ENCODE measurements at places on chromosomes 7 and 10.

- no peak for DNase-seq
Observed at GRCh38 chr7:80147543-80148391, 13.1 kb downstream of the GNAI1 start.

GRCh38 chr7:18445916-18446520 lies 49.5 kb upstream of the HDAC9 start:
- no peak for DNase-seq

- no peak for DNase-seq
Observed at GRCh38 chr10:47098964-47099363, 187.7 kb downstream of the PTPN20 start.

GRCh38 chr7:78099715-78100394 lies 301.3 kb downstream of the PHTF2 start:
- DNase-seq, result no peak

- DNase-seq, result no peak
Observed at GRCh38 chr7:69564454-69565417, 33.5 kb upstream of the AUTS2 start.

DNA sequence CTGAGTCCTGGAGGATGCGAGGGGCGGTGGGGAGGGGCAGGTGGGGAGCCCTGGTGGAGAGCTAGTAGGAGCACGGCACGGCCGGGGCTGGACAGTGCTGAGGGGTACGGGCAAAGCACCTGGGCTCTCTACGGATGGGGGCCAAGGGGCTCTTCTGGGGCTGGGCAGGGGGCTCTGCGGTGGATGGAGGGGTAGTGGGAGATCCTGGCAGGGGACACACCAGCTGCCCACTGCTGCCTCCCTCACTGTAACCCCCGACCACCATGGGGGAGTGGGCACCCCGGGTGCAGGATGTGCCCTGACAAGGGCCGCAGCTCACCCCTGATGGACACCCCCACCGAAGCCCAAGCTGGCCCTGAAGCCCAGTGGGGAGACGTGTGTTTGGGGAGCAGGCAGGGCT lies 203.3 kb downstream of the ELFN1 start:
- no peak for DNase-seq

DNA sequence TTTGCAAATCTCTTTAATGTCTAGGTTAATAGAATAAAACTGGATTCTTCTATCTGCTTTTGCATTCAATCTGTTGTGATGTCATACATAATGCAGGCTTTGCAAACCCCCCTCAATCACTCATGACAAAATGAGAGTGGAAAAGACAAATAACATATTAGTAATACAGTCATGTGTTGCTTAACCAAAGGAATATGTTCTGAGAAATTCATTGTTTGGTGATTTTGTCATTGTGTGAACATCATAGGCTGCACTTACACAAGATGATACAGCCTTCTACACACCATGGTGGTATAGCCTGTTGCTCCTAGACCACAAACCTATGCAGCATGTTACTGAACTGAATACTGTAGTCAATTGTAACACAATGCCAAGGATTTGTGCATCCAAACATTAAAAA lies 87.3 kb upstream of the SEC61G start:
- DNase-seq, result no peak

- no peak for DNase-seq
Observed at GRCh38 chr7:27130540-27131389, at the start of gene HOXA4. TSS of gene HOXA4 (minus strand) at chr7:27130757. CDS start at chr7:27130733, 24 bp downstream.

DNA sequence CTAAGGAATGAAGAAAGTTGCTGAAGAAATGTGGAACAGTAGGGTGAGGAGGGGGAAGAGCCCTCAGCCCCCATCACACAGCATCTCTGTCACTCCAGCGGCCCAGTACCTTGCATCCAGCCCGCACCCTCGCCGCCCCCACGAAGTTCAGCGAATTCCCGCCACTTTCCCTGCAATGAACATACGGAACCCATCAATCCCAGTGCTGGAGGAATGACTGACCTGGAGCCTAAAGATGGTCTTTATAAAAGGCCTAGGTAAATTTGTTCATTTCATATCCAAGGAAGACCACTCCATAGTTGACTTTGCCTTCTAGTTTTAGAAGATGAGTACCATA lies 779 bp upstream of the KIF5B start:
- no peak for DNase-seq

GRCh38 chr10:121678631-121679174 lies 80.5 kb upstream of the FGFR2 start:
- DNase-seq, result no peak

- no peak for DNase-seq
Observed at GRCh38 chr10:120282846-120283492, 174.1 kb upstream of the PLPP4 start.

- DNase-seq, result no peak
Observed at GRCh38 chr7:326809-327232, 36.9 kb downstream of the FOXL3 start.

DNA sequence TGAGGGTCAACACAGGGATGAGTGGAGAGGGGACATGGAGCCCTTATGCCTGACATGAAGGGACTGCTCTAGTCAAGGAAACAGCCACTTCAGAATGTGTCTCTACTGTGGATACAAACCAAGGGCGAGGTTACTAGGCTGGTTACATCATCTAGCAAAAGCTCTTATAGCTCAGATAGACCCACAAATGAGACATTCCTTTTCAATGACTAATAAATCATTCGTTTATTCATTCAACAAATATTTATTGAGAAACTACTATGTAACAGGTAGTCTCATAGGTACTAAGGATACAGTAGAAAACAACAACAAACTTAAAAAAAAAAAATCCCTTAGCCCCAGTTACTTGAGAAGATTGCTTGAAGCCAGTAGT lies 219.5 kb downstream of the KIAA1217 start:
- no peak for DNase-seq

- DNase-seq, result no peak
Observed at GRCh38 chr10:8305876-8306652, 251.6 kb downstream of the GATA3 start.

GRCh38 chr10:13758312-13758711 lies 171.5 kb downstream of the PRPF18 start:
- DNase-seq, result peak; percentile 63

DNA sequence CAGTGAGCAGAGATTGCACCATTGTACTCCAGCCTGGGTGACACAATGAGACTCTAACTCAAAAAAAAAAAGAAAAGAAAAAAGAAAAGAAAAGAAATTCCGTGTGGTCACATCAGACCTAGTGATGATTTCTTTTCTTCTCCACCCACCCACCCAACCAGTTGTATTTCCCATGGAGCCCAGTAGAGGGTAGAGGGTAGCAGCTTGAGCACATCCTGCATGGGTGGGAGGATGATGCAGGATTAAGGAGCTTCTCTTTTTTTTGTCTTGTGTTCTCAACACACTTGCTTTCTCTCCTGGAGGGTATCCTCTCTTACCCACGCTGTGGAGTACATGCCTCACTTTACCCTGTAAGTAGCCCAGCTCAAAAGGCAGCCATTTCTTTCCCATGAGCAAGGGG lies 118.6 kb upstream of the CARD11 start:
- DNase-seq, result peak; percentile 14

DNA sequence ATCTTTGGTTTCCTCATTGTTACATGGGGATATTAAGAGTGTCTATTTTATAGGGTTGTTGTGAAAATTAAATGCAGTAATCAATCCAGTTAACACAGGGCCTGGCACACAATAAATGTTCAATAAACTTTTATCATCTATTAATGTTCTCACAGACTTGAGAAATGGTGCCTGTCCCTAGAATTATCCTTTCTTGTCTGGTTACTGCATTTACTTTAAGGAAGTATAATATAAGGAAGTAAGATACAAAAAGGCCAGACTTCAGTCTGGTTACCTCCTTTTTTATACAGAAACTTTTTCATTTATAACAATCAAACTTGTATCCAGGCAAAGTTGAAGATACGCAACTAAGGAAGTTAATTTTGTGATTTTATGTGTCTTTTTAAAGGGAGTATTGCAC lies 117.0 kb downstream of the LHFPL3 start:
- no peak for DNase-seq
